Occipital lobe (tissue), 3 donors: ENCODE measurements at places on chromosomes 7 and 10. TPM values are rescaled to one million over a fixed set of nuclear protein-coding genes. Genes with fewer than 3 reads are reported as not detected.

ANKRD30A gene
- total RNA-seq = not detected

ZNF425 gene
- total RNA-seq = 5.1 TPM

PPP1R9A gene
- 115 TPM for total RNA-seq

AGR3 gene
- total RNA-seq = not detected

SFR1 gene
- 20.1 TPM for total RNA-seq

FRMPD2 gene
- total RNA-seq = 3.3 TPM

OR6B1 gene
- not detected for total RNA-seq

PDE1C gene
- total RNA-seq = 17.8 TPM

NOS3 gene
- 0.78 TPM for total RNA-seq

HEPACAM2 gene
- total RNA-seq = not detected

EPHA1 gene
- total RNA-seq = not detected

ADCYAP1R1 gene
- 53.0 TPM for total RNA-seq

SDK1 gene
- 7.0 TPM for total RNA-seq

GATA3 gene
- not detected for total RNA-seq
